Fibroblast of mammary gland (primary cell): ENCODE measurements at places on chromosomes 5 and 9.

DNA sequence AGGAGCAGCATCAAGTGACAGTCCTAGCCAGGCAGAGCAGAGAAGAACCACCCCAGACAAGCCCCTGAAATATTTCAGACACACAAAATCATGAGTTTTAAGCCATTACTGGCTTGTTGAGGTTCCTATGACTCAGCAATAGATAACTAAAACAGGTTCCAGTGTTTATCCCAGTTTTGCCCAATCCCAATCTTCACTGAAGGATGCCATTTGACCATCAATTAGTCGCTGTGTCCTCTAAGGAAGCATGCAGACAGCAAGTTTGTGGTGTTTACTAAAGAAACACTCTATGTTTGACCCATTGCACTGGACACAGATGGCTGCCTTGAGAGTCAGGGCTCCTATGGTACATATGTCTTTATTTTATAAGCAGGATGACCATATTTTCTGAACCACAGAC lies 186.7 kb downstream of the SYK start:
- DNase-seq = peak; percentile 27

GRCh38 chr5:42636425-42636824 lies 120.2 kb upstream of the CCDC152 start:
- DNase-seq = peak; percentile 19

DNA sequence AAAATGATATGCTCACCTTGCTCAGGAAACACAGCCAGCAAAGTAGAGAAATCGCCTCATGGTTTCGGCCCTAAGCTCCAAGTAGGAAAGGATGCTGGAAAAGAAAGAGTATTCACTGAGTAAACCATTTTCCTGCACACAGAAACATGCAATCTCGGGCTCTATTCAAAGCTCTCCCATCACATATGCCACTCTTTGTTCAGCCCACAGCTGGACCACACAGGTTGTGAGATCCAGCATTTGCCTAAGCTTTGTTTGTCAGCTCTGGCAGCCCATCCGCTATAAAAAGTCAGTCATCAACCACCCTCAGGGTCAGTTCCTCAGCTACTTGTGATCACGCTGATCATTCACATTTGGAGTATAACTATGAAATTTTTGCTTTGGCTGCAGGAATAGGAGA lies 96.5 kb upstream of the SMARCA2 start:
- DNase-seq = no peak

DNA sequence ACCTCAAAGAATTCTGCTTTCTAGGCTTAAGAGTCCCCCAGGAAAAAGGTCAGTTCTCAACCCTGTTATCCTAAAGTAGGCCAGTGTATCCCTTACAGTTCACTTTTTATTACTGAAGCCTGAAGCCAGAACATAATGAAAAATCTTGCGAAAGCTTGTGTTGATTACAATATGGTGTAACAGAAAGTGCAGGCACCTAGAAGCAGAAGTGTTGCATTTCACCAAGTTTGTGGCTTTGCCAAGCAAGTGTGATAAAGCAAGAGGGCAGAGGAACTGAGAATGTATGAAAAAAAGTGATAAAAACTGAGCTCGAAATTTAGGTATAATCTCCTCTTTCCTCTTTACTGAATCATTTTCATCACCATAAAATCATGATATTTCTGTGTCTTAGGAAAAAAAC lies 26.2 kb downstream of the AGTPBP1 start:
- DNase-seq = no peak

- peak; percentile 95 for DNase-seq
Measured at GRCh38 chr5:43389679-43390329, 22.4 kb downstream of the CCL28 start.

GRCh38 chr5:91219091-91219802 lies 163.9 kb downstream of the ARRDC3 start:
- peak; percentile 95 for DNase-seq

- DNase-seq = no peak
Measured at GRCh38 chr5:122985006-122985700, 51.4 kb downstream of the PPIC start.

DNA sequence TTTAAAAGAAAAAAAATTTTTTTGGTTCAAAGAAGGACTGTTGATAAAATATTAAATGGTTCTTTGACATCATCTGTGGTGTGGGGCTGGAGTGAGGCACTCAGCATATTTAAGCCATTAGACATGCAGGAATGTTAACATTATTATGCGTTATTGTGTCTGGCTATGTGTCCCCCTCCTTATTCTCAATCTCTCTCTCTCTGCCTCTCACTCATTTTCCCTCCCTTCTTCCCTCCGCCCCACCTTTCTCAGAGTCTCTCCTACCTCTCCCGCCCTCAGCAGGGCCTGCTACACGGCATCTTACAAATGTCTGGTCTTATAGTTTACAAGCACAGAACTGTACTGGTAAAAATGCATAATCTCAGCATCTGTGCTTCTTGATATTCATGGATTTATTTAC lies 287.8 kb upstream of the TMEM161B start:
- no peak for DNase-seq

- DNase-seq = no peak
Measured at GRCh38 chr9:93068956-93069355, 10.5 kb downstream of the SUSD3 start.

DNA sequence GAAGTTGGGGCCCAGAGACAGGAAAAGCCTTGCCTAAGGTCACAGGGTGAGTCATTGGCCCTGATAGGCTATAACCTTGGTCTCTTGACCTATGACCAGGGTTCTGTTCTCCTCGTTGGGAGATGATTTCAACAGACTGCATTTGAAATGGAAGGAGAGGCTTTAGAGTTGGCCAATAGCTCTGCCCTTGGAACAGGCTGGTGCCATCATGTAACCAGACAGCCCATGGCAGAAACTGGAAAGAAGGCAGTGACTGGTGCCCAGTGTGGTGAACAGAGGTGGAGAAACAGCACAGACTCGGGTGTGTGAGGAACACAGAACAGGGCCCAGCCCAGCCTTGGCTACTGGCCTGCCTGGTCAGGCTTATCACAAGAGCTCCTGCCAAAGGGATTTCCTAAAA lies 109.8 kb upstream of the SLC25A48 start:
- DNase-seq = no peak

DNA sequence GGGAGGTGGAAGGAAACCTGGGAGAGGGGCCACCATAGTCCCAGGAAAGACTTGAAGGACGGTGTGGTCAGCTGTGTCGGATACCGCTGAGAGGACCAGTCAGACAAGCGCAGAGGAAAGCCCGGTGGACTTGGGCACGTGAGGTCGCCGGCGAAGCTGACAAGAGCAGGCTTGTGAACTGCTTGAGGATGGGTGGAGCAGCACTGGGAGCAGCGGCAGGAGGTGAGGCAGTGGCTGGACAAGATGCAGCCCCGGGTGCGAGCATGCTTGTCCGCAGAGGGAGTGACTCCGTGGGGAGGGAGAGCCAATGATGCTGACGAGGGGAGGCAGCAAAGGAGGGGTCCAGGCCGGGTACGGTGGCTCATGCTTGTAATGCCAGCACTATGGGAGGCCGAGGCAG lies 18.3 kb upstream of the CD74 start:
- DNase-seq = no peak

DNA sequence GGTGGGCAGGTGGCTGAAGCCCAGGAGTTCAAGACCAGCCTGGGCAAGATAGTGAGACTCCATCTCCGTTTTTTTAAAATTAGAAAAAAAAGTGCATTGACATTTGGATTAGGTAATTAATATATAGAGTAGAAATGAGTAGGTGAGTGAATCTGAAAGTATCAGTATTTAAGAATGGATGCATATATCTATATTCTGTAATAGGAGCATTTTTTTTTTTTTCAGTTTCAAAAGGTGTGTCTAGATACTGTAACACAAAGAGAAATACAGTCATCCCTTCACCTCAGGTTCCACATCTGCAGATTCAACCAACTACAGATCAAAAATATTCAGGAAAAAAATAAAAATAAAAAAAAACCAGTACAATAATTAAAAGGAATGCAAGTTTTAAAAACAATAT lies 50.8 kb downstream of the RBM27 start:
- no peak for DNase-seq

- DNase-seq = peak; percentile 35
Measured at GRCh38 chr9:20002011-20002410, 213.2 kb upstream of the SLC24A2 start.

GRCh38 chr9:12503606-12504122 lies 189.5 kb upstream of the TYRP1 start:
- no peak for DNase-seq

DNA sequence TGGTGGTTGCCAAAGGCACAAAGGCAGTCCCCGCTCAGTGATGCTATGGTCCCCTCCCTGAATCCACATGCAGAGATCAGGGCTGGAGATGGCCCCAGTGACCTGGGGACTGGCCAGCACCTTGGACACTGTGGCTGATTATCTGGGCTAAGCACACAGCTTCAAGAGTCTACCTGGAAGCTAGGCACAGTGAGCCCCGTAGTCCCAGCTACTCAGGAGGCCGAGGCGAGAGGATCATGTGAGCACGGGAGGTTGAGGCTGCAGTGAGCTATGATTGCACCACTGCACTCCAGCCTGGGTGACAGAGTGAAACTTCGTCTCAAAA lies 8.3 kb upstream of the SCGB3A1 start:
- no peak for DNase-seq

GRCh38 chr5:169788168-169788567 lies 151.1 kb downstream of the DOCK2 start:
- no peak for DNase-seq

- DNase-seq = peak; percentile 54
Measured at GRCh38 chr5:33608344-33609041, 167.7 kb downstream of the TARS1 start.

- no peak for DNase-seq
Measured at GRCh38 chr5:171816666-171817065, 31.0 kb downstream of the SMIM23 start.

- peak; percentile 56 for DNase-seq
Measured at GRCh38 chr5:111681414-111682120, 75.4 kb downstream of the NREP start.

- no peak for DNase-seq
Measured at GRCh38 chr5:38258042-38258318, 379 bp upstream of the EGFLAM start.

GRCh38 chr9:121670431-121670830 lies 19.0 kb downstream of the DAB2IP start:
- DNase-seq = peak; percentile 83

DNA sequence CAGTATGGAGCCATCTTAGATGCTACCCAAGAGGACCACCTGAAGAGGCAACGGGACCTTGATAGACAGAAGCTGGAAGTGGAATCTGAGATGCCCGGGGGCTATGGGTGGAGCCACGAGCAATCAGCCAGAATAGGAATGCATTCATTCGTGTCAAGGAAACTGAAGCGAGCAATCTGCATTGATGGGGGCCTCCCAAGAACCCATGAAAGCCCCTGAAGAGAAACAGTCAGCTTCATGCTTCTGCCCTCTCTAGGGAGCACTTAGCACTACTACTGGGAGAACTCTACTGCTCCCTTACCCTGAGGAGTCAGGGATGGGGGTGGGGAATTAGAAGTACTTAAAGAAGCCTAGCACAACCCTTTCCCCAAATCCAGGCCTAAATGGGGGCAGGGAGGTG lies 51.9 kb upstream of the TCERG1 start:
- no peak for DNase-seq

GRCh38 chr5:170100066-170100943 lies 5.4 kb upstream of the FOXI1 start:
- DNase-seq = peak; percentile 76

- no peak for DNase-seq
Measured at GRCh38 chr5:73823508-73823925, 197.5 kb downstream of the ARHGEF28 start.

- no peak for DNase-seq
Measured at GRCh38 chr5:124652514-124652819, 94.0 kb downstream of the ZNF608 start.

DNA sequence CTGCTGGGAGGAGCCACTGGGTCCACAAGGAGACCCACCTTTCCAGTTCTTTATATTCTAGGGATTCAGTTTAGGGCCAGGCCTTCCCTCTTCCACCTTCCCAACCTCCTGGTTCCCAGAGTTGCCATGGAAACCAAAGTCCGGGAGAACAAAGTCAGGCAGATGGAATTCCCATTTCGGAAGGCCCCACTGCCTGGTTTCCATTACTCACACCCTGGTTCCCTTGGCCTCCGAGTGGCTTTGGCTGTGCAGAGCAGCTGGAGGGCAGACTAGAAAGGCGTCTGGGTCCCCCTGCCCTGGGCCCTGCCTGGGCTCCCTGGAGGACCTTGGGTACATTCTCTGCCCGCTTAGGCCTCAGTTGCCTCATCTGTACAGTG lies 136.1 kb downstream of the RGS3 start:
- DNase-seq = peak; percentile 93

DNA sequence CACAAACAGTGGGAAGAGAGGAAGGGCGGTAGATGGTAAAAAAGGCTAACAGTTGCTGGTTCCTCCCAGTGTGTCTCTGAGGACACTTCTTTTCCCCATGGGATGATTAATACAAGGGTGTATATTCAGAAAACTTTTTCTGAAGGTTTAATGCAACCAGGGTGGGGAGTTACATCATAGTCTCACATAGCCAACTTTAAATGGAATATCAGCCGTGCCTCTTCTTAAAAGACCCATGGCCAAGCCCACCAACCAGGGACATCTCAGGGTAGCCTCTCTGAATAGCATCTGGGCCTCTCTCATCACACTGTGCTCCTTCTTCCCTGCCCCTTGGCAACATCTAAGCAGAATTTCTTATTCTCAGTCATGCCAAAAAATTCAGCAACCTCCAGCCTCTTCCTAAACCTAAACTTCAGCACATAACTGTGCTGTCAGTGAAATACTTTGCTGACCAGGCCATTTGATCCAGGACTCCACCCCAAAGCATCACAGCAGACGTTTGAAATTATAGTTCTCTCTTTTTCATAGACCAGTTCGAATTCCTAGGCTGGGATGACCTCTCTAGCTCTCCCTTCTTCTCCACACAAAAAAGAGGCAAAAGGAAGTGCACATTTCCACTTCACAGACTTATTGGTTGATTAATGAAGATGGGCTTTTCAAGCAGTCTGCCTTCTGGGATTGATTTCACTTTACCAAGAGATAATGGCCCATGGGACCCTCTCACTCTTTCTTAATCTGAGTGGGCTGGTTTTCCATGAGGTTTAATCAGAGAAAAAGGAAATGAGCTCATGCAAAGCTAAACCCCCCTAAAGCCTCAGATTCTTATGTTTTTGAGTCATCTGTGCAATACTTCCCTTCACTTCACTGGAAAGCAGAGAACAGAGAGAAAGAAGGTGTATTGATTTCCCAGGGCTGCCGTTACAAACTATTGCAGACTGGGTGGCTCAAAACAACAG lies 85.1 kb upstream of the RAI14 start:
- peak; percentile 90 for DNase-seq

DNA sequence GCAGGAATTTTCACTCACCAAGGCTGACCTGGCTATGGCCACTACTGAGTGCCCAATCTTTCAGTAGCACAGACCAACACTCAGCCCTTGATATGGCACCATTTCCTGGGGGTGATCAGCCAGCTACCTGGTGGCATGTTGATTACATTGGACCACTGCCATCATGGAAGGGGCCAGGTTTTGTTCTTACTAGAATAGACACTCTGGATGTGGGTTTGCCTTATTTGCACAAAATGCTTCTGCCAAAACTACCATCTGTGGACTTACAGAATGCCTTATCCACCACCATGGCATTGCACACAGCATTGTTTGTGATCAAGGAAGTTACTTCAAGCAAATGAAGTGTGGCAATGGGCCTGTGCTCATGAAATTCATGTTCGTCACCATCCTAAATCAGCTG lies 69.7 kb upstream of the SH3GL2 start:
- DNase-seq = no peak

GRCh38 chr9:74803376-74804017 lies 84.2 kb downstream of the TRPM6 start:
- DNase-seq = no peak

GRCh38 chr5:75524071-75524470 lies 12.4 kb downstream of the POLK start:
- peak; percentile 44 for DNase-seq

GRCh38 chr5:128038643-128039042 lies 44.9 kb upstream of the SLC12A2 start:
- DNase-seq = peak; percentile 31

- peak; percentile 53 for DNase-seq
Measured at GRCh38 chr5:179217356-179217755, 127.9 kb downstream of the ADAMTS2 start.
